Activated CD4-positive, alpha-beta T cell treated with anti-CD3 and anti-CD28 coated beads for 24 hours (primary cell): ENCODE measurements at places on chromosomes 3 and 15.

DNA sequence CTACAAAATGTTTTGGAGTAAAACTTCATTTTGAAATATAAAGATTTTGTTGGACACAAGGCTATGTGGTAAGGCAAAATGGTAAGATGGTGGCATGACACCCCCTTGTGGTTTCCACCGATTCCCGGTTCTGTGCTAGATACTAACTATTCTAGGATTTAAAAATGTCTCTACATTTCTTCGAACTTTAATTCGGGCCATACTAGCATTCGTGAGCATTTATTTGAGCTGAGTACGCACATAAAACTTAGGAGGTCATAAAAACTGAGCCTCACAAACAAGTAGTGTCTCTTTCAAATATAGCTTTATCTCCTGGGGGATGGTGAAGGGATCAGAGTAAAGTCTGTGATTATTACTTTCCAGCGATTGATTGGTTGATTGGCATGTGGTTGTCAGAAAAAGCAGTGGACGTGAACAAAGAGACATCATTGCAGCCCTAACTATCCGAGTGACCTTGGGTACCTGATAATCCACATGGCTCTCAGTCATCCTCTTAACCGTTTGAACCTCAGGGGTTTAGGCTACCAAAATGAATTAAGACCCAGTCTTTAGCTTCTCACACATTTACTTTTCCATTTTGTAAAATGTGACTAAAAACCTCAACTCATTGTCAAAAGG is 1.1 kb upstream of the ZNF639 start:
- DNase-seq: no peak

DNA sequence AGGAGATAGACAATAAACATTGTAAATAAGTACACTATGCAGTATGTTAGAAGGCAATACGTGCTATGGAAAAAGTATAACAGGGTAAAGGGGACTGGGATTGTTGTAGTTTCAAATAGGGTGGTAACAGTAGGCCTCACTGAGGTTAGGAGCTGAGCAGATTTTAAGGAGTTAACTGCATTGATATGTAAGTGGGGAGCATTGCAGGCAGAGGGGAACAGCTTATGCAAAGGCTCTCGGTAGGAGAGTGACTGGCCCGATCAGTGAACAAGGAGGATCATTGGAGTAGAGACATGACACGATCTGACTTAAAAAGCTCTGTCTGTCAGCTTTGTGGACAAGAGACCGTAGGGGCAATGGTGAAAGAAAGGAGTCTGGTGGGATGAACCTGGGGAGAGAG is 46.8 kb downstream of the PCCB start:
- DNase-seq: no peak

GRCh38 chr15:67103869-67104268 is 38.5 kb downstream of the SMAD3 start:
- no peak for DNase-seq

DNA sequence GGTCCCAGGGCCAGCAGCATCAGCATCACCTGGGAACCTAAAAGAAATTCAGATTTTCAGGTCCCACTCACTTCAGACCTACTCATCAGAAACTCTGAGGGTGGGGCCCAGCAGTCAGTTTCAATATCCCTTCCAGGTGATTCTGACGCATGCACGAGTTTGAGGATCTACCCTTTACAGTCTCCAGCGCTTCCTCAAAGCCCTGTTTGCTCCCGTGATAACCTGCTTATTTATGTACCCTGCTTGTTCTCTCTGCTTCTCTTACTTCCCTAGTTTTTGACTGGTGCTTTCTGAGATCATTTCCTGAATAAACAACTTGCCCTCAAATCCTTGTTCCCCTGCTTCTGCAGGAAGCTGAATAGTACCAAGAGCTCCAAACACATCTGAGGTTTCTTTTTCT is 245.3 kb downstream of the ZNF621 start:
- no peak for DNase-seq

DNA sequence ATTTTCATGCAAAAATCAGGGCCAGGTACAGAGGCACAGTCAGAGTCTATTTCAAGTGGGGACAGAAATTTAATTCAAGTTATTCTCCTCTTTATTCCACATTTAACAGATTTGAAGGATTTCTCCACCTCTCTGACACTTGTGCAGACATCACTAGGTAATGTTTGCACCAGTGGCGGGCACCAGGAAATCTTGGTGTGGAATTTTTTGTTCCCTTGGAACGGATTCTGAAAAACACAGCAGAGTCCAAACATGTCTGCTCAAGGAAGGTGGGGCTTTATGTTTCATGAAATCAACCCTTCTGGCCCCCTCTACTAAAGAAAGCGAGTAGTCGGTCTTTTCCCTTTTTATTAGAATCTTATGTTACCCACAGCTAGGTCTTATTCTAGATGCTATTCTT is 271.2 kb upstream of the MDFIC2 start:
- no peak for DNase-seq

DNA sequence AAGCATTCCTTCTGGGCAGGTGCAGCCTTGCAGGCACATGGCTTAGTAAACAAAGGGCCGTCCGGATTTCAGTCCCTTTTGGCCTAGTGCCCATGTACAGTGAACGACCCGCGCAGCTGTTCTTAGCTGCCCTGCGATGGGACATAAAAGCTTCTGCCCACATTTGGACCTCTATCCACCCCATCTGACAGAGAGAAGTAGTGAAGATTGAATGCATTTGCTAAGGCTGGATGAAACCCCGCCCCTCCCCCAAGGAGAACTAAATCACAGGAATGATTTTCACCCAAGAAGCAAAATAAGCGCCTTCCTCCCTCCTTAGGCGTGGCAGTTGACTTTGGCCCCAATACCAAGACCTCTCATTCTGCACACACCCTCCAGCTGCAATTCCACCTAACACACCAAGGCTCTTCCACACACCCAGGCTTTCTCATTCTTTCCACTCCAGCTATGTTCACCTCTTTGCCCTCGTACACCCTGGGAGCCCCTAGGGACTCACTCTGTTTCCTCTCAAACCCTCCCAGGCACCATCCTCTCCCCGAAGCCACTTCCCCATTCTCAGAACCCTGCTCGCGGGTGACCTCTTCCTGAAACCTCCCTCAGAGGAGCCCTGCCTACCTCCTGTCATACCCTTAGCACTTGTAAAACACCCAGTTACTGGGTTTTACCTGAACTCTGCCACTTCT is 14.1 kb upstream of the HRH1 start:
- no peak for DNase-seq

GRCh38 chr3:149968216-149968615 is 2.5 kb downstream of the PFN2 start:
- DNase-seq: no peak

GRCh38 chr15:98202256-98202655 is 241.8 kb downstream of the ARRDC4 start:
- DNase-seq: no peak

GRCh38 chr3:58153371-58153770 is 57.4 kb downstream of the DNASE1L3 start:
- no peak for DNase-seq

- DNase-seq: no peak
Measured at GRCh38 chr3:109132801-109133473, 3.6 kb upstream of the C3orf85 start.

- DNase-seq: no peak
Measured at GRCh38 chr15:86061581-86061980, 18.1 kb upstream of the AGBL1 start.

DNA sequence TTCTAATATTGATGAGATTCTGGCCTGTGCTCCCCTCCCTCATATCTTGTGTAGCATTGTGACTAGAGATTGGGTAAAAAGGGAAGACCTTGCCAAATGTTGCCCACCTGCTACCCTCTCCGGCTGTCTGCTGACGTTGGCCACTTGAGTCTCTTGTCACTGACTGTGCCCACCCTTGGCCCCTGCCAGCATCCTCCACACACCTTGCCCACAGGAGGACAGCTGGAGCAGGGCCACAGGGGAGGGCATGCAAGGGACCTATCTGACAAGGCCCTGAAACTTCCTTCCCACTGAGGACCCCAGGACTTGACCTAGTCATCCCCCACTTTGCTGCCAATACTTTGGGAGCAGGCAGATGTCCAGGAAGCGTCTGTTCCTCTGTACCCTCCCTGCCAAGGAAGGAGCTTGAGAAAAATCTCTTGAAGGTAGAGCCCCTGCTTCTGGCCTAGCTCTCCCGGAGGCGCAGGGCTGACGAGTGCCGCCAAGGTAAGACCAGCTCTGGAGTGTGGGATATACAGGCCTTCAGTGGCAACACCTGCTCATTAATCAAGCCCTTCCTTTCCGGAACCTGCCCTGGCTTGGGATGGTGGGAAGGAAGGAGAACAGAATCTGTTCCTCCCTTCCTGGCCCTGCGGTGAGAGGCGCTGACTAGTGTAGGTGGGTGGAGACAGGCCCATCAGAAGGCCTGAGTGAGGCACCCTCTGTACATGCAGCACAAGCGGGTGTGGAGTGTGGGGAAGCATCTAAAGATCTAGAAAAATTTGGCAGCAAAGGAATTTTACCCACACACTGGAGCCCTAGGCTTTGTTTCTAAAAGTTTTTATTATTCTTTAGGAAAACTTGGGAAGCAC is 4.9 kb upstream of the PAK6 start:
- DNase-seq: no peak

GRCh38 chr15:50260969-50261496 is 4.5 kb downstream of the HDC start:
- no peak for DNase-seq

DNA sequence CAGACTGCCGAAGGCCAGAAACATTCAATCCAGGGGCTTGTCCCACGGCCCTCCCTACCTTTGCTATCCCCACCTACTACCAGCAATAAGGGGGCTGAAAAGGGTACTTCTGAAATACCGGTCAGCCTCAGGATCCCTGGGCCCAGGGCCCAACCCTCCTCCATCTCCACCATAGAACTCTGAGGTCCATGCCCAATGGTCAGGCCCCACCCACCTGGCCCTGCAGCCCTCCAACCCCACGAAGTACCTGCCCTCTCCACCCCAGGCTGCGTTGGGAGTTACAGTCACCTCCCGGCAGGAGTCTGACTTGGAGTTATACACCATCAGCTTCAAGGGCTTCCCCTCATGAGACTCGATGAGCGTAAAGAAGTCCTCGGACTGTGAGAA is 6.9 kb downstream of the GORASP1 start:
- no peak for DNase-seq

- no peak for DNase-seq
Measured at GRCh38 chr15:69017978-69018377, 3.5 kb downstream of the NOX5 start.

GRCh38 chr15:65156692-65157091 is 23.1 kb upstream of the PDCD7 start:
- DNase-seq: no peak

- DNase-seq: no peak
Measured at GRCh38 chr15:67063689-67064606, 1.5 kb upstream of the SMAD3 start.

DNA sequence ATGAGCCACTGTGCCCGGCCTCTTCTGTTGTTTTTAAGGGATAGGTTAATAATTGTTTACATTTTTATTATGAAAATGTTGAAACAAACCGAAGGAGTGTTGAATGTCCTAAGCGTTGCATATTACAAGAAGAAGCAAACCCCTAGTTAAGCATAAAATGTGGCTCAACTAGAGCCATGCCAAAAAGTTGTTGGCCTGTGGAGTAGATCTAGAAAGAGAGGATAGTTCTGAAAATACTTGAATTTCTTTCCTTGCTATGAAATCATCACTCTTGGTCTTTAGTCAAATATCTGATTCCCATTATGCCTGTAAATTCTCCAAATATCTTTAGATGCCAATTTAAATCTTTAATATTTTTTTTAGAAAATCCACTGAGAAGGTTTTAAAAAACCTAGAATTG is 12.8 kb downstream of the RBP2 start:
- DNase-seq: no peak

- DNase-seq: no peak
Measured at GRCh38 chr15:81921163-81921562, 124.7 kb downstream of the MEX3B start.

DNA sequence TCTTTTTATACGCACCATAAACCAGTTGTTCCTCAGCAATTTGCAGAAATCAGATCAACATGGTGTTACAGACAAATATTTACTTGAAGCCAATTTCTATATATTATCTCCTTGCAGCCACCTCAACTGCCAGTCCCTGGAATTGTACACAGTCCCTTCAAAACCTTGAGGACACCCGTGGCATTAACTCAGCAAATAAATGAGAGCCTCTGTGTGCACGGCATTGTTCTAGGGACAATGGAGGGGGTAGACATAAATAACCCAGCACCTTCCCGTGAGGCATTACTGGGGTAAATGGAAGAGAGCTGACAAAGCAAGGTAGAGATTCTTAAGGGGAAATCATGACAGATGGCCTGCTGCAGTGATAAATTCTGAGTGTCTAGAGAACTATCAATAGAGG is 12.5 kb downstream of the TM2D3 start:
- no peak for DNase-seq

DNA sequence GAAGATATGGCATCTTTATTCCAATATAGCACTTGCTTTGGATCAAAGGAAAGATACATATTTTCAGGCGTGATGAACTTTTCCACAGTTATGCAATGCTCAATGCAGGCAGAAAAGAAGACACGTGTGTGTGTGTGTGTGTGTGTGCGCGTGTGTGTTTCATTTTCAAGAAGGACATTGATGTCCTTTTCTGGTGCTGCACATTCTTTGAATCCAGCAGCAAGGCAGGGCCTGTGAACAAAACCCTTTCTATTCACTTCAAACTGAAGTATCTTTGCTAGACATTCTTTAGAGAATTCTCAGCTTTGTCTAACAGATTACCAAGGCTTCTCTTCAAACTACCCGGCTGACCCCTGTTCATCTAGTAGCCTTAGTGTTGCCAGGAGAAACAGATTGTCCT is 124.6 kb downstream of the CD47 start:
- no peak for DNase-seq

GRCh38 chr3:118097226-118097625 is 937.4 kb downstream of the IGSF11 start:
- no peak for DNase-seq

GRCh38 chr3:140448001-140448400 is 229.9 kb upstream of the TRIM42 start:
- no peak for DNase-seq

- DNase-seq: no peak
Measured at GRCh38 chr3:10437995-10438901, 67.1 kb downstream of the ATP2B2 start.

- no peak for DNase-seq
Measured at GRCh38 chr3:84772841-84773240, 185.9 kb upstream of the CADM2 start.

DNA sequence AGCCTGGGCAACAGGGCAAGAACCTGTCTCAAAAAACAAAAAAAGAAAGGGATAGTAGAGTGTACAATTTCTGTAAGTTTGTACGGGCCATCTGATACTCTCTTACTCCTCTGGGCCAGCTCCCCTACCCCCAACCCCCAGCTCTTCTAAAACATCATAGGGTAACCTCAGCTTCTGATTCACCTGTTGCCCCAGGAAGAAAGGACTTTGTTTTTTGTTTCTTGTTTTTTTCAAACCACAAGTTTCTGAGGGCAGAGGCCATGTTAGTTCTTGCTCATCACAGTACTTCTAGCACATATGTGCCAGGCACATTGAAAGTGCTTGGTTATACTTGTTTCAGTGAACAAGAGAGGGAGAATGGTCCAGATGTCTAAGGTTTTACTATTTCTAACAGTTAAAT is 20.2 kb downstream of the ATOSA start:
- DNase-seq: no peak

GRCh38 chr15:29750754-29751153 is 71.5 kb downstream of the TJP1 start:
- DNase-seq: no peak
